ENCODE measurements at places on chromosomes 1 and 21.

- DNase-seq = no peak
These were observed 28.1 kb downstream of the SFPQ start for GRCh38 chr1:35164893-35165292.

DNA sequence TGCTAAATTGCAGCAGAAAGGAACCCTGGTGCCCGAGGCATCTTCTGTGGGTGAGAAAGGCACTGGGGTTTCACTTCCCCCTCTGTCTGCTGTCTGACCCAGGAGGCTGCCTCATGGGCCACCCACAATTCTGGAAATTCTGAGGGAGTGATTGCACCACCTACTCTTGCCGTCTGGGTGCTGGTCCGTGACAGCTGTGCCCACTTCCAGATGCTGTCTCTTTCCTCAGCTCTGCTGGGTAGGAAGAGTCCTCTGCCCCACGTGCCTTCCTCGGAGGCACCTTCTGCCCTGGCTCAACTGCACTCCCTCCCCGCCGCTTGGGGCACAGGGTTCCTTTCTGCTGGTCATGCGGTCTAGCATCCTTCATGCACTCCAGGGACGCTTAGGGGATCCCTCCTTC, 96.3 kb downstream of the ARHGEF10L start:
- no peak for DNase-seq

- DNase-seq = no peak
These were observed 20.7 kb downstream of the CASZ1 start for GRCh38 chr1:10775763-10776162.

GRCh38 chr1:214192825-214193643, 87.9 kb upstream of the SMYD2 start:
- no peak for DNase-seq

DNA sequence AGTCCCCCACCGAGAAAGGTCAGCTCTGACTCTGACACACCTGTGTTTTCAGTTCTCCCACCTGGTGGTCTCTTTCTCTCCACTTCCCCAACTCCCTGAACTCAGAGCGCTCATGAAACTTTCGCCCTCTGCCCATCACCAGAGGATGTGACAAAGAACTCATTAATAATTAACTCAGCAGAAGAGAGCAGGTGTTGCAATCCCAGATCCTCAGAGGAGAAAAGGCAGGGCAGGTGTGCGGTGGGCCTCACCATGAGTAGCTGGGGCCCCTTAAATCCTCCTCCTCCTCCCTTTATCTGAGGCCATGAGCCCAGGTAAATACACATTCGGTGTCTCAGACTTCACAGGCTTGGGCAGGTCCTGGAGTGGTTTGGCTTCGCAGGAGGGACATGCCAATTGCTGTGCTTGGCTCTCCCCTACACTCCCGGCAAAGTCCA, 1.7 kb upstream of the LAMB3 start:
- no peak for DNase-seq
